ENCODE measurements at places on chromosomes 12 and 14. TPM values are rescaled to one million over a fixed set of nuclear protein-coding genes. Genes with fewer than 3 reads are reported as not detected.

Gene CD163L1
- total RNA-seq, result 0.59 TPM

DNA sequence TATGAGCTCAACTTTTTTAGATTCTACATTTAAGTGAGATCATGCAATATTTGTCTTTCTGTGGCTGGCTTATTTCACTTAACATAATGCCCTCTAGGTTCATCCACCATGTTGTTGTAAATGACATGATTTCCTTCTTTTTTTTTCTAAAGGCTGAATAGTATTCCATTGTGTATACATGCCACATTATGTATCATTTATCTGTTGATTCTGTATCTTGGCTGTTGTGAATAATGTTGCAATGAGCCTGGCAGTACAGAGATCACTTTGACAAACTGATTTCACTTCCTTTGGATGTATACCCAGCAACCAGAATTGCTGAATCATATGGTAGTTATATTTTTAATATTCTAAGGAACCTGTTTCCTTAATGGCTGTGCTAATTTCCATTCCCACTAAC is 19.1 kb downstream of the FBXW8 start:
- no peaks in the 10 kb centered on the region for H3K27me3 ChIP-seq
- no peak overlapping the region for H3K27ac ChIP-seq
- H3K4me1 ChIP-seq, result peaks cover 13% of the 10 kb centered on the region
- H3K36me3 ChIP-seq, result peaks cover 20% of the 10 kb centered on the region
- no peak for DNase-seq

GRCh38 chr14:59277659-59278058 is 89.2 kb downstream of the DAAM1 start:
- no peak overlapping the region for H3K27ac ChIP-seq
- H3K4me1 ChIP-seq, result peaks cover 28% of the 10 kb centered on the region
- no peak overlapping the region for H3K4me3 ChIP-seq

Gene CDCA4
- total RNA-seq, result 6.3 TPM

DNA sequence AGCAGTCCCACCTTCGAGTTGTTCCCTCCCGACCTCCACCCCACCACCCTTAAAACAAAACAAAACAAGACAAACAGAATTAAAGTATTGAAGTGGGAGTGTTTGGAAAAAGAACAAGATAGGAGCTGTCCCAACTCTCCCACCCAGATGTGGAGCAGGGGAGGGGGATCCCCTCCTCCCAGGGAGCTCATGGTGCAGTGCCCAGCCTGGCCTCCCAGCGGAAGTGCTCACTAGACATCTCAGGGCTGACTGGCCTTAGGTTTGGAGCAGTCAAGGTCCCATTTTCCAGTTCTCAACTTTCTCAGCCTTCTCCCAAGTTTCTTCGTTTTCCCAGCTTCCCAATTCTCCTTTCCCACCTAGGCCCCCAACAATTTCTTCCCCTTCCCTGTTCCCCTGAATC is 2.9 kb downstream of the SP7 start:
- H3K4me1 ChIP-seq, result no peaks in the 10 kb centered on the region
- no peak overlapping the region for H3K27ac ChIP-seq
- H3K4me3 ChIP-seq, result no peak overlapping the region
- no peaks in the 10 kb centered on the region for H3K36me3 ChIP-seq

Gene ALX1
- 0.89 TPM for total RNA-seq

GRCh38 chr14:43316427-43316826 is 1190.7 kb downstream of the FSCB start:
- DNase-seq, result no peak
- H3K27ac ChIP-seq, result no peak overlapping the region
- H3K36me3 ChIP-seq, result no peaks in the 10 kb centered on the region
- H3K4me3 ChIP-seq, result no peak overlapping the region

GRCh38 chr14:105491366-105491973 is 424 bp downstream of the TEDC1 start:
- H3K4me1 ChIP-seq, result peaks cover 50% of the 10 kb centered on the region
- peak; percentile 93 for DNase-seq
- H3K27me3 ChIP-seq, result no peaks in the 10 kb centered on the region
- H3K36me3 ChIP-seq, result peaks cover 3% of the 10 kb centered on the region

- no peaks in the 10 kb centered on the region for H3K27me3 ChIP-seq
- H3K27ac ChIP-seq, result no peak overlapping the region
- H3K4me1 ChIP-seq, result no peaks in the 10 kb centered on the region
- H3K4me3 ChIP-seq, result no peak overlapping the region
- H3K36me3 ChIP-seq, result no peaks in the 10 kb centered on the region
- DNase-seq, result no peak
Observed at GRCh38 chr14:98994561-98994960, 277.4 kb downstream of the BCL11B start.

DNA sequence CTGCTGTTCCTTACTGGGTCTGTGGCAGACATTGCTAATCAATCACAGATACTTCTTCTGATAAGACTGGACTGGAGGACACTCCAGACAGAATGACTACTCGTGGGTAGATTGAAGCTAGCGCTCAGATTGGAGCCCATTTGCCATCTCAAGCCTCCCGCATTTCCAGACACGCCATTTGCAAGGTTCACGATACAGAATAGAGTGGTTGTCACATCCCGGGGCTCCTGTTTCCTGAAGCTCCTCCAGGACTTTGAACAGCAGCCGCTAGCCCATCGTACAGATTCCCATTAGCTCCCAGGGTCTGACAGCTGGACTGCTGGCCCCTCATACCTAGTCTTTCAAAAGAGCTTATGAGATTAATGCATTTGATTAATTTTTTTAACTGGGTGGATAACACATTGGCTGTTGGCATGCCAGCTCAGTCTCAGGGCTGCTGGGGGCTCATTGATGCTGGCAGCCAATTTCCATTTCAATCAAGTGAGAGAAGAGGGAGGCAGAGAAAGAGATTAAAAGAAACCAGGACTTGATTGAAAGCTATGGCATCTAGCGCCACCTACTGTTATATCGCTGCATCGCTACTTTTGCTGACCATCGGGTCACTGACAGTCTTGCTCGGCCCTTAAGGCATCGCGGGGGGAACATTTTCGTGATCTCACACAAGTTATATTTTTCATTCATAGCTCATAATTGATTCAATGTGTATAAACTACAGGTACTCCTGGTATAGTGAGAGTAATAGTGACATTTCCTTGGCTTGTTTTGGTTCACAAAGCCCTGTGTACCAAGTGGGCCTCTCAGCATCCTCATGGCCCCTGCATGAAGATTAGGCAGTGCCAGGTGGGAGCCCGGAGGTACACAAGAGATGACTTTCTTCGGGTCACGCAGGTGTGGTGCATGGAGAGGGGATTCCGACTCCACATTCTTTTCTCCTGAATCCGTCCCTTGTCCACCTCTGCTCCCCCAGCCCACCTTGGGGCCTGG is 78.6 kb downstream of the CCDC60 start:
- DNase-seq, result no peak
- peaks cover 3% of the 10 kb centered on the region for H3K4me1 ChIP-seq
- no peak overlapping the region for H3K27ac ChIP-seq
- peak overlapping the region; percentile 19 for H3K4me3 ChIP-seq
- peaks cover 4% of the 10 kb centered on the region for H3K27me3 ChIP-seq
- no peaks in the 10 kb centered on the region for H3K36me3 ChIP-seq

Gene AQP6
- not detected for total RNA-seq

- H3K27me3 ChIP-seq, result no peaks in the 10 kb centered on the region
- H3K36me3 ChIP-seq, result no peaks in the 10 kb centered on the region
- no peak overlapping the region for H3K27ac ChIP-seq
- DNase-seq, result no peak
Observed at GRCh38 chr12:125890366-125890905, 825.2 kb downstream of the AACS start.
